Activated CD4-positive, alpha-beta memory T cell treated with anti-CD3 and anti-CD28 coated beads for 36 hours (primary cell): ENCODE measurements at places on chromosomes 13 and 19.

- H3K36me3 ChIP-seq: no peaks in the 10 kb centered on the region
- H3K27me3 ChIP-seq: peaks cover 35% of the 10 kb centered on the region
- no peak for DNase-seq
- no peak overlapping the region for H3K4me3 ChIP-seq
These were observed 13.0 kb downstream of the OR7A5 start for GRCh38 chr19:14821937-14822336.

- no peak for DNase-seq
- H3K27me3 ChIP-seq: peaks cover 17% of the 10 kb centered on the region
- no peak overlapping the region for H3K27ac ChIP-seq
- no peaks in the 10 kb centered on the region for H3K36me3 ChIP-seq
These were observed 22.3 kb upstream of the LILRA2 start for GRCh38 chr19:54551293-54551692.

- no peaks in the 10 kb centered on the region for H3K27me3 ChIP-seq
- H3K27ac ChIP-seq: peak overlapping the region; percentile 16
- H3K4me1 ChIP-seq: peaks cover 5% of the 10 kb centered on the region
- no peak overlapping the region for H3K4me3 ChIP-seq
- H3K36me3 ChIP-seq: peaks cover 53% of the 10 kb centered on the region
These were observed 20.7 kb downstream of the AKAP8 start for GRCh38 chr19:15358918-15359317.

GRCh38 chr13:51821606-51822005 is 17.6 kb upstream of the DHRS12 start:
- peaks cover 88% of the 10 kb centered on the region for H3K4me1 ChIP-seq
- H3K36me3 ChIP-seq: no peaks in the 10 kb centered on the region
- H3K27ac ChIP-seq: peak overlapping the region; percentile 84
- H3K4me3 ChIP-seq: peak overlapping the region; percentile 46

DNA sequence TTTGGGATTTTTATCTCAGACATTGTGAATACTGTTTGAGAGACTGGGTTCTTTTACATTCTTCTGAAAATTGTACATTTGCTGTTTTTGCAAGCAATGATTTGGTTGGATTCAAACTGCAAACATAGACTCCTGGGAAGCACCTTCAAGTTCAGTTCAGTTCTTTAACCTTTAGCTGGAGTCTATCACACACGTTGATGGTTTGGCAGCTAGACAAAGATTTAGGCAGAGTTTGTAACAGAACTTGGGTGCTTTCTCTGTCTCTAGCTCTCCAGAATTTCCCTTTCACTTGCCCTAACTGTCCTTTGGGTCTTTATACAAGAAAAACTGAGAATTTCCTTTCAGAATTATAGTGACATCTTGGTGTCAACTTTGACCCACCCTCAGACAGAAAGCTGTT is 556.6 kb downstream of the DIAPH3 start:
- no peak overlapping the region for H3K4me3 ChIP-seq
- DNase-seq: no peak
- no peaks in the 10 kb centered on the region for H3K4me1 ChIP-seq
- no peak overlapping the region for H3K27ac ChIP-seq
- no peaks in the 10 kb centered on the region for H3K27me3 ChIP-seq
- H3K36me3 ChIP-seq: no peaks in the 10 kb centered on the region

GRCh38 chr19:43476606-43477005 is 11.2 kb upstream of the LYPD3 start:
- no peak overlapping the region for H3K4me3 ChIP-seq
- H3K36me3 ChIP-seq: peaks cover 7% of the 10 kb centered on the region
- DNase-seq: no peak
- peaks cover 6% of the 10 kb centered on the region for H3K4me1 ChIP-seq

DNA sequence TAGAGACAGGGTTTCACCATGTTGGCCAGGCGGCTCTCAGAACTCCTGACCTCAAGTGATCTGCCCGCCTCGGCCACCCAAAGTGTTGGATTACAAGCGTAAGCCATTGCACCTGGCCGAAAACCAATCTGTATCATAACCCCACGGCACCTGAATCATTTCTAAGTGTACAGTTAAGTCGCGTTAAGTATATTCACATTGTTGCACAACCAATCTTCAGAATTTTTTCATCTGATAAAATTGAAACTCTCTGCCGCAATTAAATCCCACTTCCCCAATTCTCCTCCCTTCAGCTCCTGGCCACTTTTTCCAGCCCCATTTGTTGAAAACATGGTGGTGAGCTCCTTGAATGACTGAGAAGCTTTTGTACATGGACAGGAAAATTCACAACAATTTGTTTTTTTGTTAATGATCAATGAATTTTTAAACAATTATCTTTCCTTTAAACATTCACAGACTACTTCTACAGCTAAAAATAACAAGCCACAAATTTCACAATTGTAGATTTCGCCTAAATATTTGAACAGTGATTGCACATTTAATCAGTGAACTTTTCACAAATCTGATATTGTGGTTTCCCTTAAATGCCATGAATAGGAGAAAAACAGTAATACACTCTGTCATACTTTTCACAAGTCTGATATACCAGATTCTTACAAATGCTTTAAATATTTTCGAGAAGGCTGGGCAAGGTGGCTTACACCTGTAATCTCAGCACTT is 13.8 kb downstream of the FGF21 start:
- no peaks in the 10 kb centered on the region for H3K4me1 ChIP-seq
- no peak overlapping the region for H3K4me3 ChIP-seq
- no peak overlapping the region for H3K27ac ChIP-seq
- peaks cover 6% of the 10 kb centered on the region for H3K27me3 ChIP-seq
- H3K36me3 ChIP-seq: no peaks in the 10 kb centered on the region
- DNase-seq: no peak
